B cell (primary cell): ENCODE measurements at places on chromosomes 4 and X. TPM values are rescaled to one million over a fixed set of nuclear protein-coding genes. Genes with fewer than 3 reads are reported as not detected.
A peak's percentile ranks its signal among the peaks of the same experiment; 100 is the strongest.

- DNase-seq, result no peak
Measured at GRCh38 chr4:152508386-152508785, 27.5 kb downstream of the FBXW7 start.

DNA sequence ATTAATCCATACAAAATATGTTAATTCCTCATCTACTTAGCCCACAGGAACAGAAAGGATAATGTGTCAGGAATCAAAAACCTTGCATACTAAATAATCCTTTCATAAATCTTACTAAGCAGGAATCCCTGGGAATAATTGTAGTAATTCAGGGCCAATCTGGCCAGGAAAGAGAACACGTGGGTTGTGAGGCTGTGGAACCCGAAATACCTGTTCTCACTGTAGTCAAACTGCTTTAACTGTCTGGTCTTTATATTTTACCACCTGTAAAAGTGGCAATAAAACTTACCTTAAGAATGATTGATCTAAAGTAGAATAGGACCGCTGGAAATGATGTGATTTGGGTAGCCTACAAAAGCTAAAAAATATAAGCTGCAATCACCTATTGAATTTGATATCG, 1620.9 kb downstream of the STIM2 start:
- no peak for DNase-seq

- no peak for DNase-seq
Measured at GRCh38 chr4:152277333-152277732, 258.6 kb downstream of the FBXW7 start.

GRCh38 chr4:106358899-106359298, 9.7 kb downstream of the GIMD1 start:
- no peak for DNase-seq

GRCh38 chr4:128517739-128518510, 230.3 kb upstream of the PGRMC2 start:
- no peak for DNase-seq

DNA sequence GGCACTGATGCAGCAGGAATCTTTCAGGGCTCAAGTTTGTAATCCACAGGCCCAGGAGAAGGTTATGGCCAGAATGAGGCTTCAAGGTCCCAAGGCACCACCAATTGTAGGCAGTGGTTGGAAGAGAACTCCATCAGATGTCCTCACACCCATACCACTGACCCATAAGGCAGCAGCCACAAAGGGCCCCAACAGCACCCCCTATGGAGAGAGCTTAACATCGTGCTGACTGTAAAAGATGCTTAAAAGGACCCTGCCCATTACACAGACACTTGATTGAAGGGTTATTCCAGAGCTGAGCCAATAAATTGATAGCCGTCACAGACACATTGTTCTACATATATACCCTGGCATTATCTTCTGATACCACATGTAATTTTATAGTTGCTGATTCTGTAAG, 113.7 kb downstream of the SOWAHB start:
- no peak for DNase-seq

DNA sequence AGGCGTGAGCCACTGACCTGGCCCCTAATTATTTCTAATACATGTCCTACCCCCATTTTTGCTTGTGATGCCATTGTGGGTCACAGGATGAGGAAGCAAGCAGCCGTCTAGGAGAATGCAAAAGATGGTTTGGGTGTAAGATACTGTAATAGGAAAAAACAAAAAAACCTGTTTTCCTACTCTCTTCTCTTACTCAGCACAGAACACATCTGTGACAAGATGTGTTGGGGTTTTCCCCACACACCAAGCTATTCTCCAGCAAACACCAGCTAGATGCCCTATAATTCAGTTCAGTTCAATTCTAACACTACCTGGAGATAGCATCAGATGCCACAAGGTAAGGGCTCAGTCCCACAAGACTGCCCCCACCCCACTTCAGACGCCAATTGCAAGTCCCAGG, 15.3 kb upstream of the HPRT1 start:
- DNase-seq, result no peak

DNA sequence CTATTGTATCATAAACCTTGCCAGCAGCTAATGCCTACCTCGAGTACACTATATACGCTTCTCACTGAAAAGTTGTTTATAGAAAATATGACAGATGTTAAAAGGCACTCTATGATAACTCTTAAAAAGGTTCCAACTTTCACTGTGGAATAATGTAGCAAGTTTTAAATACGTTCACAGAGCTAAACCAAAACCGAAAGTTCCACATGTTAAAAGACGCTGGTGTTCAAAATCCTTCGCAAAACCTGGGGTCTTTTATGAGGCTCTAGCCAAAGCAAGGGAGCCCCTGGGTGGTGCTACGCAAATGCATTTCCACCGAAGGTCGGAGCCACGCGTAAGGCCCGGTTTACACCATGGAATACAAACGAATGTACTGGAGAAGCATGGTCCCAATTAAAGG, 103.7 kb upstream of the TENM3 start:
- no peak for DNase-seq

DNA sequence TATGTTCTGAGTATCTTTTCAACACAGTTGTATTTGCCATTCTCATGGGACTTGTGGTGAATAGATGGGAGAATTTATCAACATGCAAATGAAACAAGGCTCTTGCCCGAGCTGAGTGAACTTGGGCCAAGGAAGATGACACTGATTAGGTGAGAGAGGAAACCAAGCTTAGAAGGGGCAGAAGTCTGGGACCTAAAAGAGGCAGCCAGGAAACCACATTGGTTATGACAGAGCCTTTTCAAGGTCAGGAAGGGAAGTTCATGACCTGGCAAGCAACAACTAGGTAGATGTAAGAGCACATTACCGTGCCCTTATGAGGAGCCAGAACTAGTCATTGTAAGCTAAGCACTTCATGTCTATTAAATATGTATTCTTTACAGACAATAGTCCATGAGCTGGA, 590.3 kb downstream of the PACRGL start:
- no peak for DNase-seq

GRCh38 chr4:76836860-76837562, 60.9 kb downstream of the SOWAHB start:
- DNase-seq, result no peak

DNA sequence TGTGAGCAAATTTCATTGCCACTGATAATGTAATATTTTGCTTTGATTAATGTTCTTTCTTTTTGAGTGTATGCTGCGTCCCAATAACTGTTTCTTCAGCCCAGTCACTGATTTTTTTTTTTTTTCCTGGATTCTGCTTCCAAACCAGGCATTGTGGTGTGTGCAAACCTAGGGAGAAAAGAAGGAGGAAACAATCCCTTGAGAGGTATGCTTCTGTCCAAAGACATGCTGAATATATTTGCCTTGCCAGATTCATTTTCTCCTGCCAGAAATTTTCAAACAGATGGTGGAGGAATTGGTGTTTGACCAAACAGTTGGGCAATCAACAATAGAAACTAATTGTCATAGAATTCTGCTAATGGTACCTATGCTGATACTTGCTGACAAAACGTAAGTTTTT, 753.6 kb downstream of the RPA4 start:
- no peak for DNase-seq

DNA sequence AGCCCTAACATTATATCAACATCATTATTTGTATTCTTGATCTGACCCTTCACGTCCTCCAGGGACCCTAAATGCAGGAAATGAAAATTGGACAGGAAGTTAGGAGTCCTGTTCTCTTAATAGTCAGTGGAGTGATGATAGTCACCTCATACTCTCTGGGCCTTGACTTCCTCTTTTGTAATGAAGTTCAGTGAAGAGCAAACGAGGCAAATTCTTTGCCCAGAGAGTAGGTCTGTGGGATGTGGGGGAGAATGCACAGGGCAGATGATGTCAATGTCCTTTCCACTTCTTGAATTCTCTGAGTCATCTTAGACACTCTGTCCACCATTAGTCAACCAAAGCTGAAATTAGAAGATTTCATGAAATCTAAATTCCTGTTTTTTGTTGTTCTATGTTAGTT, 17.1 kb upstream of the GPRIN3 start:
- peak; percentile 70 for DNase-seq

DNA sequence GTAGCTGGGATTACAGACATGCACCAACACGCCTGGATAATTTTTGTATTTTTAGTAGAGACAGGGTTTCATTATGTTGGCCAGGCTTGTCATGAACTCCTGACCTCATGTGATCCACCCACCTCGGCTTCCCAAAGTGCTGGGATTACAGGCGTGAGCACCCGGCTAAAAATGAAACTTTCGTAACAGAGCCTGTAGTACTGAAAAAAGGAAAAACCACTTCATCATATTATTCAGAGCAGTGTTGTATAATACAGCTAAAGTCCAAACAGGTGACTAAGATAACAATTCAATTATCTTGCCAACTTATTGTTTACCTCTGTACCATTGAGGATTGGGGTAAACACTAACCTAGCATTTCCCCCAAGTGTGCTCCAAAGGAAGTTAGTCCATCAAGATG, 43.9 kb upstream of the HPRT1 start:
- no peak for DNase-seq

DNA sequence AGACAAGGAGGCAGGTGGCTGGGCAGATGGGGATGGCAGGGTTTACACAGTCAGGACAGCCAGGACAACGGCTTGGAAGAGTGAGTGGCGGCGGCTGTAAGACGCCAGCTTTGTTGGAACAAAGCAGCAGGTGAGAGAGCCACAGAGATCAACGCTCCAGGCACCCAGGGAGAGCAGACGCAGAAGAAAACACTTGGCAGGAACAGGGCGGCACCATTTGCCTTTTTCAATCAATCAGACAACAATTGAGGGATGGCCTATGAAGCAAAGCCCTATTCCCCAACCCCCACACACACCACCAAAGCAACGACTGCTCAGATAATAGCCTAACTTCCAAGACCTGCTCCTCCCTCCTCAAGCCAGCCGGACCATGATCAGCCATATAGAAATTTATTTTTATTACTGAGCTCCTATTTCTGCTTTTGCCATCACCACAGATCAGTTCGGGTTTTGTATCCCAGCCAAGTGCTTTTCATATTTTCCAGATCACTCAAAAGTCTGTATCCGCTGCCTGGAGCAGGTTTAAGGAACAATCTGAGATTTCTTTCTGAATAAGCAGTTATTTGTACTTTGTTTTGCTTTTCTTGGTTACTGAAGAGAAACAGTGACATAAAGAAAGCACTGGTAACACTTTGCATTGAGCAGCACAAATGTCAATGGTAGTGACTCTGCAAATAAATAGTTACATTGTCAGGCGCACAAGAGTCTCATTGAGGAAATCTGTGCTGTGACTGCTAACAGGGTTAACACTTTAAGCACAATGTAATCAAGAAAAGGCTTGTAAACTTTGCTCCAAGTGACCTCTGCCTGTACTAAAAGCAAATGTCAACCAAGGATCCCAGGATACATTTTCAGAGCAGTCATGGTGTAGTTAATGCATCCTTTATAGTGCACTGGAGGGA, 81.8 kb upstream of the RBPJ start:
- no peak for DNase-seq

DNA sequence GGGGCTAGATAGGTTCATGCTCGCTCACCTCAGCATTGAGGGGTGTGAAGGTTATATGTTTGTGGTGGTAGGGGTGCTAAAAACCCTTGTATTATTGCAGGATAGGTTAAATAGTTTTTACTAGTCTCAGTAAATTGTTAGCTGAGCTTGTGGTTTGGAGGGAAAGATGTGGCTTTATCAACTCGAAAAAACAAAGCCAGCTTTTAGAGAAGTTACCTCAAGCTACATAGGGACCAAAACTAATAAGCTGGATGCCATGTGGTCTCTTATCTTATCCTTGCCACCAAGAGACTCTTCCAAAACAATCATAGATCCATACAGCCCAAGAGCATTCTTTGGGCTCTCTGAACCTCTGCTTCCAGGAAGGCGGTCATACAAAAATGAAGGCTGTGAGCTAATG, 29.2 kb downstream of the MSN start:
- DNase-seq, result peak; percentile 30

- no peak for DNase-seq
Measured at GRCh38 chr4:7854697-7855370, 84.8 kb downstream of the AFAP1 start.

- peak; percentile 14 for DNase-seq
Measured at GRCh38 chrX:81377329-81377728, 175.4 kb downstream of the SH3BGRL start.

- no peak for DNase-seq
Measured at GRCh38 chr4:14607001-14607400, 395.3 kb upstream of the CPEB2 start.

DNA sequence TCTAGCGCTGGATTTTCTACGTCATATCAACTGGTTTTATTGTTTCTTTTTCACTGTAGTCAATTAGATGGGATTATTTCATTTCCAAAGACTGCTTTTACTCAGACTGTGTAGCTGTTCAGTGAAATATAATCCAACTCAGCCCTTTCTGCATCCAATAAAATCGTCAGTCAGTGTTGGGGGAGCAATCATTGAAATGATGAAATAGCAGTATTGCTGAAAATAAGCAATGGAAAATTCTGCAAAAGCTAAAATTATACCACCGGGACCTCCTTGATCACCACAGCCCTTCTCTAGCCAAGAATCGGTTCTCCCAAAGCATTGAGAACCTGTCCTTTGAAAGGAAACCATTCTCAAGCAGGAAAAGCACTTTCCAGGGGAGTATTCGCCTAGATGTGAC, 243.1 kb upstream of the TENM3 start:
- DNase-seq, result no peak

DNA sequence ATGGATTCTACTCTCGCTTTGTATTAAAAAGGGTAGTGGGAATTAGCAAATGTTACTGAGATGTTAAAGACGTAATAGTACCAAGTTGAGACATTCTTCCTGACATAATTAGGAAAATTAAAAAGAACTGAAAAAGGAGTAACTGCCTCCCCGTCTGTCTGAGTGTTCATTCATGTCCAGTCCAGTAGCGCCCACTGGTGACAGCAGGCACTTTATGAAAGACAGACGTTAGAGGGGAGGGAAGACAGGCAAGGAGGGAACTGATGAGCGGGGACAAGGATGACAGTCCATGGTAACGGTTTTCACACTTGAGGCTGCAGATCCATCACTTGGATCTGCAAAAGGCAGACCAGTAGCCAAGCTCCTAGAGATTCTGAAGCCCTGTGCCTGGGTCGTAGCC, 326.7 kb downstream of the STK32B start:
- no peak for DNase-seq

- no peak for DNase-seq
Measured at GRCh38 chr4:74178798-74179197, 20.9 kb downstream of the MTHFD2L start.

KLB gene
- 0.01 and 0.09 TPM in 2 replicates for polyA plus RNA-seq

GPAT3 gene
- polyA plus RNA-seq, result 0.06 and 0.17 TPM in 2 replicates

CENPI gene
- 0.19 and 0.28 TPM in 2 replicates for polyA plus RNA-seq

ENPEP gene
- not detected in 2 replicates for polyA plus RNA-seq

BST1 gene
- 0.68 and 1.00 TPM in 2 replicates for polyA plus RNA-seq

MGARP gene
- 0.28 TPM in 1 of 2 replicates, not detected in the other for polyA plus RNA-seq

CDKL2 gene
- not detected in 2 replicates for polyA plus RNA-seq

SPANXC gene
- not detected in 2 replicates for polyA plus RNA-seq

CSAG1 gene
- polyA plus RNA-seq, result not detected in 2 replicates

F8A2 gene
- polyA plus RNA-seq, result not detected in 2 replicates

P2RY4 gene
- 0.14 and 0.34 TPM in 2 replicates for polyA plus RNA-seq
